Activated naive CD4-positive, alpha-beta T cell treated with anti-CD3 and anti-CD28 coated beads for 36 hours (primary cell): ENCODE measurements at places on chromosomes 3 and 15. TPM values are rescaled to one million over a fixed set of nuclear protein-coding genes. Genes with fewer than 3 reads are reported as not detected.

Gene AGBL1
- not detected for total RNA-seq

Gene LNP1
- 2.4 TPM for total RNA-seq

Gene TGM5
- not detected for total RNA-seq

Gene PTPN23
- total RNA-seq = 18.7 TPM

- DNase-seq = no peak
- no peaks in the 10 kb centered on the region for H3K36me3 ChIP-seq
- no peak overlapping the region for H3K27ac ChIP-seq
- H3K27me3 ChIP-seq = peaks cover 22% of the 10 kb centered on the region
Observed at GRCh38 chr15:96089405-96090058, 241.0 kb upstream of the NR2F2 start.

- H3K36me3 ChIP-seq = peaks cover 7% of the 10 kb centered on the region
- peaks cover 36% of the 10 kb centered on the region for H3K4me1 ChIP-seq
Observed at GRCh38 chr3:42805141-42805821, 991 bp upstream of the HIGD1A start.

GRCh38 chr3:147509448-147509847 lies 100.3 kb downstream of the ZIC1 start:
- H3K27ac ChIP-seq = no peak overlapping the region
- H3K27me3 ChIP-seq = no peaks in the 10 kb centered on the region
- H3K36me3 ChIP-seq = no peaks in the 10 kb centered on the region
- no peak for DNase-seq
- H3K4me3 ChIP-seq = no peak overlapping the region
- no peaks in the 10 kb centered on the region for H3K4me1 ChIP-seq

DNA sequence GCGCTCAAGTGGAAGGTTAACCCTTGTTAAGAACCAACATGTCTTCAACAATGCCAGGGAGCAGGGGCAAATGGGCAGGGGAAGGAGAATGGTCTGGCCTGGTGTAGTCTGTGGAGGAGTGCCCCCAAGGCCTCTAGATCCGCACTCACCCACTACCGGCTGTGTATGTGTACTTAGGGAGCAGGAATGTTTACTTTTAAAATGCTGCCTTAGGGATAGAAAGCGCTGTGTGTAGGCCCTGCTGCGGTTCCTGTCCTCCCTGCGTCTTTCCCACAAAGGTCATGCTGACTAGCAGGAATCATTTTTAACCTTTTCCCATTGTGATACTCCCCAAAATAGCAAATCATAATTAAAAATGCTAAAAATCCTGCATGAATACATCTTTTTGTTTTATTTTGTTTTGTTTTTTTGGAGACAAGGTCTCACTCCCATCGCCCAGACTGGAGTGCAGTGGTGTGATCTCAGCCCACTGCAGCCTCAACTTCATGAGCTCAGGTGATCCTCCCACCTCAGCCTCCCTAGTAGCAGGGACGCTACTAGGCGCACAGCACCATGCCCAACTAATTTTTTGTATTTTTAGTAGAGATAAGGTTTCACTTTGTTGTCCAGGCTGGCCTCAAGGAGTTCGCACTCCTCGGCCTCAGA lies 35.9 kb upstream of the CEMIP start:
- no peaks in the 10 kb centered on the region for H3K27me3 ChIP-seq
- no peak for DNase-seq
- peaks cover 1% of the 10 kb centered on the region for H3K36me3 ChIP-seq
- H3K4me3 ChIP-seq = no peak overlapping the region
- H3K4me1 ChIP-seq = no peaks in the 10 kb centered on the region

GRCh38 chr15:64379216-64379960 lies 1.9 kb downstream of the PCLAF start:
- H3K36me3 ChIP-seq = peaks cover 28% of the 10 kb centered on the region
- peaks cover 19% of the 10 kb centered on the region for H3K4me1 ChIP-seq
- no peak overlapping the region for H3K27ac ChIP-seq
- peak overlapping the region; percentile 69 for H3K4me3 ChIP-seq

DNA sequence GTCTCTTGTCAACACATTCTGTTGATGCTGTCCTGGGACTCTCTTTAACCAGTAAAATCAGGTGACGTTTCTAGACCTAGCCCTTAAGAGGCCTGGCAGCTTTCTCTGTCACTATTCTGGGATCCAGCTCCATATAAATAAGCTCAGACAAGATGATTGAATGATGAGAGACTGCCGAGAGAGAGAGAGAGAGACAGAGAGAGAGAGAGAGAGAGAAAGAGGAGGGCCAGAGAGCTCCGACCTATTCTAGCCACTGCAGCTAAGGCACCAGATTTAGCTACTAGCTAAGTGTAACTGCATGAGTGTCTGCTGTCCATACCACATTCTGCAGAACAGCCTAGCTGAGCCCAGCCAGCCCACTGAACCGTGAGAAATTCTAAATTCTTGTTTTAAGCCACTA lies 36.1 kb upstream of the CTXND1 start:
- H3K27me3 ChIP-seq = peaks cover 2% of the 10 kb centered on the region
- no peak overlapping the region for H3K4me3 ChIP-seq
- no peaks in the 10 kb centered on the region for H3K4me1 ChIP-seq
- DNase-seq = no peak

DNA sequence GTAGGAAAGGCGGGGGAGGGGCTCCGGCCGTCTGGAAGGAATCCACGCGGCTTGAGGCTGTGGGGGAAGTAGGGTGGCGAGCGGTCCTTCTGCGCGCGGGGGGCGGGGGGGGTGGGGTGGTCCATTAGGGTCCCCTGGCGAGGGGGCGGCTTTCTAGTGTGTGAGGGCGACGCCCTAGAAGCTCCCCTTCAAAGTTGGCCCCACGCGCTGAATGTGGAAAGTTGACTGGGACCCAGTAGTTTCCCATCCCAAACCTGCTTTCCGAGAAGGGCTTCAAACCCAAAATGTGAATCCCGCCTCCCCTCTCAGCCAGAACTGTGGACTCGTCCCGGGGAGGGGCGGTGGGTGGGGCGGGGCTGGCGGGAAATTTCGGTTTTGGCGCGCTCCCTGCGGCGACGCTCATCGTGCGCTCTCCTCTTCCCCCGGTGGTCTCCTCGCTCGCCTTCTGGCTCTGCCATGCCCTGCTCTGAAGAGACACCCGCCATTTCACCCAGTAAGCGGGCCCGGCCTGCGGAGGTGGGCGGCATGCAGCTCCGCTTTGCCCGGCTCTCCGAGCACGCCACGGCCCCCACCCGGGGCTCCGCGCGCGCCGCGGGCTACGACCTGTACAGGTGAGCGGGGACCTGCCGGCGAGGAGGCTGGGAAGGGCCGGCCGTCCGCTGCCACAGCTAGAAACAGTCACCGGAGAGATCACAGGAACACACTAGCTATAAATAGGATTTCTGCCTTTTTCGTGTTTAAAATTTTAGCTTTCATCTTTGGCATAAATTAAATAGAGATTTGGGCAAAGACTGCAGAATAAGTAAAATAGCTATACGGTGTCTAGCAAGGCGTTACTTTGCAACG lies 790 bp downstream of the DUT start:
- H3K27ac ChIP-seq = peak overlapping the region; percentile 97
- H3K4me3 ChIP-seq = peak overlapping the region; percentile 95
- peaks cover 50% of the 10 kb centered on the region for H3K36me3 ChIP-seq
- DNase-seq = peak; percentile 83
- H3K27me3 ChIP-seq = no peaks in the 10 kb centered on the region

DNA sequence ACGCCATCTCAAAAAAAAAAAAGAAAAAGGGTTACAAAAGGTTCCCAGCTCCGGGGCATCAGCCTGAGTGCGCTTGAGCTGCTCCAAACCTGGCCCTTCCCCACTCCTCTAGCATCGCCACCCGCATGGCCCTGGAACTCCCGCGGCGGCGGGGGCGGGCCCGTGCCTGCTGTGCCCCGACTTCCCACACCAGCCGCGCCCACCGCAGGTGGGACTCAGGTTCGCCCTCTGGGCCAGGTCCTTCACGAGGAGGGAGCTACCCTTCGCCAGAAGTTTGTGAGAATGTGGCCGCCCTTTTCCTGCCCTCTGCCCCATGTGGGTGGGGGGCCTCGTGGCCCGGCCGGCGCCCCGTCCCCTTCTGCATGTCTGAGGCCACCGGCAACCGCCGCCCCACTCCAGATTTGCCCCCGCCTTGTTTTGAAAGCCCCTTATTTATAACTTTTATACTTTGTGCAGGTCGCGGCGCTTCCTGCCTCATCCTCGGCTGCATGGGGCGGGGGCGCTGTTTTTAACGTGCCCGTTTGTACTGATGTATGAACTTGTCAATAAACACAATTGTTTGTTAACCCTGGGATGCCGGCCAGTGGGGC lies 507 bp upstream of the JMJD7 start:
- H3K36me3 ChIP-seq = peaks cover 2% of the 10 kb centered on the region
- peaks cover 34% of the 10 kb centered on the region for H3K4me1 ChIP-seq
- peak overlapping the region; percentile 82 for H3K4me3 ChIP-seq
- no peaks in the 10 kb centered on the region for H3K27me3 ChIP-seq

- H3K4me1 ChIP-seq = peaks cover 26% of the 10 kb centered on the region
- no peak overlapping the region for H3K27ac ChIP-seq
- no peak for DNase-seq
- no peak overlapping the region for H3K4me3 ChIP-seq
Observed at GRCh38 chr3:24151594-24151993, 206.5 kb downstream of the NR1D2 start.

- H3K4me3 ChIP-seq = no peak overlapping the region
- H3K27me3 ChIP-seq = no peaks in the 10 kb centered on the region
- no peak for DNase-seq
Observed at GRCh38 chr3:112308151-112308911, 14.3 kb upstream of the SLC9C1 start.

- no peak overlapping the region for H3K4me3 ChIP-seq
- no peaks in the 10 kb centered on the region for H3K4me1 ChIP-seq
- no peak overlapping the region for H3K27ac ChIP-seq
- H3K36me3 ChIP-seq = peaks cover 56% of the 10 kb centered on the region
Observed at GRCh38 chr15:85129881-85130280, 148.2 kb downstream of the PDE8A start.
